NCI-H2081 (cell line): ENCODE measurements at places on chromosomes 1 and 21.

GRCh38 chr21:31342348-31342747 lies 1.7 kb downstream of the TIAM1 start:
- DNase-seq: no peak

DNA sequence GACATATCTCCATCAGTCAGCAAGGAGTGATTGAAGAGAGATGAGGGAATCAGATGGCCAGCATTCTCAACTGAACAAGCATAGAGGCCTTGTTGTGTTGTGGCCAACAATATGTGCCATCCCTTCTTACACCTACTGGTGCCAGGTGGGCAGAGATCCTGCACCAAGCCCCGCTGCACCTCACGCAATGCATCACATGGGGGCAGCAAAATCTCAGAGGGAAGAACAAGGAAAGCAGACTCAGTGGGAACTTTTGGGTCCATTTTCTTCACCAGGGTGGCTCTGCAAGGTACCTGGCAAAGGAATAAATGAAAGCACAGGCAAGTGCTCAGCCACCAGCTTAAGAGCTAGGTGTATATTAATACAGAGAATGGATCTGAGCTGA lies 33.2 kb downstream of the HSD3B2 start:
- no peak for DNase-seq

- DNase-seq: no peak
Measured at GRCh38 chr1:232178191-232178590, 451.7 kb downstream of the SIPA1L2 start.

- DNase-seq: no peak
Measured at GRCh38 chr1:41790351-41790750, 128.4 kb downstream of the HIVEP3 start.

DNA sequence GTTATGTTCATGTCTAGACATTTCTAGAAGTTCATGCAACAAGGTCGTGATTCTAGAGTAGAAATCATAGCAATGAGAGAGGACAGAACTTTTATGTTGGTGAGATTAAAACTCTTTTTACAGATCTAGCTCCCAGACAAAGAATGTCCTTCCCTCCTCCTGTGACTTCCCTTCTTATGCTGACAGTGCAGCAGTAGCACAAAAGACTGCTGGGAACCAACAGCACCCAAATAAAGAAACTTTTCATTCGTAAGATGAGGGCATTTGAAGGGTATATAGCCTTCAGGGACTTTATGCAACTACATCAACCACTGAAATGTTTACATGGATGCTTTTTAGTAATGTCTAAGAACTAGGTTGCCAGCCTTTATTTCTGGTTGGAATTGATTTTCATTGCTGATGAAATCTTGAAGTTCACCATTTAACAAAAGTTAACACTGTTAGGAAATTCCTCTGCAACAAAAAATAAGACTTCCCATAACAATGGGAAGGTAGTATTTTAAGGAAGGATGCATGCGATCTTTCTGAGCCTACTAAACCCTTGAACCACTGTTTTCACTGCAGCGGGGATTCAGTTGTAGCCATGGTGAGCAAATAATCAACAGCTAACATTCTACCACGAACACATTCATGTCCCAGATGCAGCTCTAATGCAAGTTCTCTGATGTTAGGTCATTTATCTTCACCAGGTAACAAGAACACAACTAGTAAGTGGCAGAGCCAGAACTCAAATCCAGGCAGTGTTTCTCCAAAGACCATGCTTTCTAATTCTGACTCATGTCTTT lies 672.8 kb downstream of the PTPRC start:
- DNase-seq: no peak

DNA sequence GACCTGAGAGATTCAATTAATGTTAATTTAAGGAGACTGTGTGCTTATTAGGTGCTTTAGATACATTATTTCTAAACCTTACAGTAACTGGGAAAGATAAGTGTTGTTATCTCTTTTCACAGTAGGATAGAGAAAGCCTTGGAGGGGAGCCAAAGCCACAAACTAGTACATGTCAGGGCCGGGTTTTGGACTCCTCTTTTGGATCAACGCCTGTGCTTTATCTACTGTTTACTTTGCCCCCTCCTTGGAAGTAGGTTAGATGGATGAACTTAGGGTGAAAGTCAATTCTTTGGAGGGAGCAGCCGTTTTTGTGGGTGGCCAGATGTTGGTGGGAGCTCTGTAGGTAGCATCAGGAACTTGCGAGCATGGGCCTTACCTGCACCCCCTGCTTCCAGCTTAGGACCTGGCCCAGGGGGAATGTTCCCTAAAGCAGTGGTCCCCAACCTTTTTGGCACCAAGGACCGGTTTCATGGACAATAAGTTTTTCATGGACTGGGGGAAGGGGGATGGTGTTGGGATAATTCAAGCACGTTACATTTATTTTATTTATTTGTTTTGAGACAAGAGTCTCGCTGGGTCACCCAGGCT lies 1.7 kb downstream of the HHAT start:
- no peak for DNase-seq
